Mesenteric fat pad (tissue), 1 donor: ENCODE measurements at places on chromosomes 5 and 9. TPM values are rescaled to one million over a fixed set of nuclear protein-coding genes. Genes with fewer than 3 reads are reported as not detected.

BTNL8 gene
- total RNA-seq, result 0.96 TPM

RELL2 gene
- 1.5 TPM for total RNA-seq

ADAMTS2 gene
- total RNA-seq, result 79.4 TPM

CDH12 gene
- not detected for total RNA-seq

PPP1R26 gene
- 10.6 TPM for total RNA-seq

DNA sequence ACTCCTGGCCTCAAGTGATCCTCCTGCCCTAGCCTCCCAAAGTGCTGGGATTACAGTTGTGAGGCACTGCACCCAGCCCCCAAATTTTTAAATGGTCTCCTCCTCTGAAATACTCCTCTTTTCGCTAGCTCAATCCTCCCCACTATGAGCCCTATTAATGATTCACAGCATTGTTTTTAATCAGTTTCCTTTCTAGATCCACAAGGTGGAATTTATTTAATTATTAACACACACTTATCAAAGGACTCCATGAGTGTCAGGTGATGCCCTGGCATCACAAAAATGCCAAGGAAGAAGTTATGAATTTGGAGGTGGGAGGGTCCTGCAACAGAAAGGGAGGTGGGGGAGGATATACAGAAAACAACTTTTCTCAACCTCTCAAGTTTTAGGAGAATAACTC, 806.5 kb downstream of the PRELID2 start:
- no peak for DNase-seq

GRCh38 chr5:104355350-104355749, 792.8 kb upstream of the NUDT12 start:
- DNase-seq, result no peak

DNA sequence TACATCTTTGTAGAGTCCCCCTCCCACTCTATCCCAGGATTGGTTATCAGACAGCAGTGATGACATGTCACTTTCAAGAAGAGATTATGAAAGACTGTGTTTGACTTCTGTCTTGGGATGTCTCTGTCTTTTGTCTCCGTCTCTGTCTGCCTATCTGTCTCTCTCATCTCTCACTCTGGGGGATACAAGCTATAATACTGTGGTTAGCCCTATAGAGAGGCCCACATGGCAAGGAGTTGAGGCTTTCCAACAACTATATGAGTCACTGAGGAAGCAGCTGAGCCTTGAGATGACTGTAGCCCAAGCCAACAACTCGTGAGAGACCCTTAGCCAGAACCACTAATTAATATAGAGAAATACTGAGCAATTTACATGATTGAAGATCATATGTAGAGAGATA, 284.8 kb downstream of the PDE4D start:
- no peak for DNase-seq

DNA sequence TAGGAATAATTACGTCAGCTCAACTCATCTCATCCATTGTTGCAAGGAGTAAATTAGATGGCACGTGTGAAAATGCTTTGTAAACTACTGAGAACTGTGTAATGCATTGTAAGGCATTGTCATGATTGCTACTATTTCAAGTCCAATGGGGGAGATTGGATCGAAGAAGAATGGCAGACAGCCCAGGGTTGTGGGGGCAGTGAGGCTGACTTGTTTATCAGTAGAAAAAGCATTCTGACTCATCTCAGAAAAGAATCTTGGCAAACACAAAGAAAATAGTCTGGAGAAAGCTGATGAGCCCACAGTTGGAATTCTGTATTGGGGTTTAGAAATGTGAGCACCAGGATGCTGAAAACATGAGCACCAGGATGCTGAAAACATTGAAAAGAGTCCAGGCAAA, 28.0 kb upstream of the DAP start:
- no peak for DNase-seq

DNA sequence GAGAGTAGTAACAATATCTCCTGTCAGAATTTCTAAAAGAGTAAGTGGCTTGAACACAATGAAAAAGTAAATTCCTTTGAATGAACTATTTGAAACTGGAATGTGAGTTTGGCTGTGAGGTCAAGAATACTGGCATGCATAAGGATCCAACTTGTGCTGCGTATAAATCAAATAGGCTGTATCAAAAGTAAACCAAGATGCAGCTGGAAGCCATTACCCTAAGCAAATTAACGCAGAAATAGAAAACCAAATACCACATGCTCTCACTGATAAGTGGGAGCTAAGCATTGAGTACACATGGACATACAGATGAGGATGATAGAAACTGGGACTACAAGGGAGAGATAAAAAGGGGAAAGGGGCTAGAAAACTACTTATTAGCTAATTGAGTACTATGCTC, 24.0 kb upstream of the SRFBP1 start:
- DNase-seq, result no peak

GRCh38 chr9:137406876-137407589, 15.9 kb downstream of the EXD3 start:
- no peak for DNase-seq

GRCh38 chr5:132375957-132376356, 6.4 kb downstream of the SLC22A5 start:
- no peak for DNase-seq

DNA sequence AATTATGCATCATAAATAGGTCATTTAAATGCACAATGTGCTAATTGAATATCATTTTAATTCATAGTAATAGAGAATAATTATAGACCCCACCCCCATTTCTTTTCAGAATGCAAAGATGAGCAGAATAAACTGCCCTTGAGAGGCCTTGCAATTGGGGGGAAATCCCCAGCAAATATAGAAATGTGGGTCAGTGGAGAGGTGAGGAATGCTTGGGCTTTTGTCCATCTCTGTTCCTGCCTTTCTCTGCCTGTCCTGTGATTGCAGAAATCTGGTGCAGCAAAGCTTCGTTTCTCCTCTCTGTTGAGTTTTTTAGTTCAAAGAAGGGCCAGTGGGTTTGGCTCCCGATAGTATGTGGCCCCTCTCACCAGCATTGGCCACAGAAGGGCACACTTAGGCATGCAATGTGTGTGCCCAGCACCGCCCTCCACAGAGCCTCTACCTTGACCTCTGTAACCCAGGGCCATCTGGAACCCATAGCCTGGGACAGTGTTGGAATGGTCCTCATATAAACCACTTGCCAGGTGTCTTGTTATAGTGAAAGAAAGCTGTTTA, 164.2 kb downstream of the SEMA6A start:
- no peak for DNase-seq

DNA sequence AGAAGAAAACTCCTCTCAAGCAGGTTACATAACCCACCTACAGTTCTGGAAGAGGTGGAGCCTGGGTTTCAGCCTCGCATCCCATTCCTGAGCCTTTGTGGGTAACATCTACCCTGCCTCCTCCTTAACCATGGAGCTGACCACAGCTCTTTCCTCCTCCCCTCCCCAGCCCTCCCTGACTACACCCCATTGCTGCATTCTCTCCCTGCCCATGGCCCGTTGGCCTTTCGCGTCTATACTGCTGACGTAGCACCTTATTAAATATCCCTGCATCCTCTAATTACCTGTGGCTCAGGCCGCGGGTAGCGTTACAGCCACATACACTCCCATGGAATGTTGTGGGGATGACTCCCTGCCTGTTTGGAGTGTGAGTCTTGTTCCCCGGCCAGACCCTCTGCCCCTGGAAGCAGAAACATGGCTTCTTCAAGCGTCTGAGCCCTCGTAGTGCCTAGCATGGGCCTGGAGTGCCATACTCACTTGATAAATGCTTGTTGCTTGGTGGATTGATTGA, 72.8 kb downstream of the WWC1 start:
- no peak for DNase-seq
